ENCODE measurements at places on chromosomes 11 and 22.
A peak's percentile ranks its signal among the peaks of the same experiment; 100 is the strongest.

- DNase-seq = no peak
Measured at GRCh38 chr22:48926136-48926535, 901.5 kb downstream of the BRD1 start.

DNA sequence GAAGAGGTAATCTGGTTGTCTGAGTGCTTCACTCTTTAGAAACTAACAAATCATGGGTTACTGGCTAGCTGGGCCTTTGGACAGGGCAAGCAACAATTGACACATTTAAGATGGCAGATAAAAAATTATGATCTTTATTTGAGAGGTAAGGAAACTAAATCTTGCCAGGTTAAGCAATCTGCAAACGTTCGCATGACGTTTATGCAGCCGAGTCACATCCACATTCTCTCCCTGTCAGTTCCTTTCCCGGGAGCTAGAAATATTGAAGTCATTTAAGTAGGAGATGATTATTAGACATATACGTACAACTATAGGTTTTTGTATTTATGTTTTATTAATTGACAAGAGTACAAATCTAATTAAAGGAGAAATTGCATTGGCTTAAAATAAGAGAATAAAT is 57.4 kb upstream of the RCN1 start:
- DNase-seq = peak; percentile 41

DNA sequence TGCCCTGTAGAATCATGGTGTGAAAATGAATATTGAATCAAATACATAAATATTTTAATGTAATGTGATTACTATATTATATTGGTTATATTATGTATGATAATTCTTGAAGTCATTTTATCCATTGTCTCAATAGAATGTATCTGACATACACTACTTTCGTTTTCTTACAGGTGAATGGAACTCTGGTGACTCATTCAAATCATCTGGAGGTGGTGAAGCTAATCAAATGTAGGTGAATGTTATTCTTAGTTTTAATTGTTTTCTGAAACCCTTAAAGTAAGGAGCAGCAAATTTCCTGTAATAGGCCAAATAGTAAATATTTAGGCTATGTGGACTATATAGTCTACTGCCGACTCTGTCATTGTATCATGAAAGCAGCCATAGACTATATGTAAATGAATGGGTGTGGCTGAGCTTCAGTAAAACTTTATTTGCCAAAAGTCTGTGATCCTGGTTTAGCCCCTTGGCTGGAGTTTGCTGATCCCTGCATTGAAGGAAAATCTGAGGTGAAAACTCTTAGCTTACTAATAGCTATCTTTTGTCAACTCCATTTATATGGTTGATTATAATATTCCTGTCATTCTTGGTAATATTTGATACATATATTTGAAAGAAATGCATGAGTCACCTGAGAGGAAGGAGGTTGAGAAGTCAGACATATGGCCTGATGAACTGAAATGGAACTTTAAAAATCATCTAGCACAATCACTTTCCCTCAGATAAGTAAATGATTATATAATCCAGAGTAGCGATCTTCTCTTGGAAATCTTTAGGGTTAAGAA is 87.2 kb upstream of the GRIK4 start:
- DNase-seq = no peak

GRCh38 chr11:94131718-94132115 is 3.1 kb downstream of the PANX1 start:
- DNase-seq = no peak

DNA sequence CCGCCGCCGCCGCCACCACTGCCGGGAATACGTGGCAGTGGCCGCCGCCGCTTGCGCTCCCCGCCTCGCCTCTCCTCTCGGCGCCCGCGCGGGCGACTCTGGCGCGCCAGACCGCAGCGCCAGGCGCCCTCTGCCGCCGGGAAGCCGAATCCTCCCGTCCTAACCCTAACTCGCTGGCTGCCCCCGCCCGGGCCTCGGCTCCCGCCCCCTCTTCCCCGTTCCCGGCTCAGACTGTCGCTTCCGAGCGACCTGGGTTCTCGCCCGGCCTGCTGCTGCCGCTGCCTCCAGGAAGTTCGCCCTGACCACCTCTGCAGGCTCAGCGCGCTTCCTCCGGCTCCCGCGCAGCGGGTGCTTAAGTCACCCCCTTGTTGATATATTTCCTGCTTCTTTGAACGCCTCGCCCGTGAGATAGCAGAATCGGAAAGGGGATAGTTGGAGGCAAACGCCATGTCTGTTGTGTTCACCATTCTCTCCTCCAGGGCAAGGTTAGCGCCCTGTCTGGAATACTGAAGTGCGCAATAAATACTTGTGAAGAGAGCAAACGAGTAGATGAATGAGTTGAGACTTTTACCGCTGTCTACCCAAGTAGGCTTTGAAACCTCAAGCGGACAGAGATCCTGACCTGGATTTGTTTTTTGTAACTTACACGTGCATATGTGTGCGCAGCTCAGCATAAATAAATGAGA is at the start of gene SMCO4:
TSS of gene SMCO4 (minus strand) at position 100 of the 686 bp plus-strand sequence. CDS start 64,202 bp downstream, outside the sequence.
- DNase-seq = peak; percentile 80

DNA sequence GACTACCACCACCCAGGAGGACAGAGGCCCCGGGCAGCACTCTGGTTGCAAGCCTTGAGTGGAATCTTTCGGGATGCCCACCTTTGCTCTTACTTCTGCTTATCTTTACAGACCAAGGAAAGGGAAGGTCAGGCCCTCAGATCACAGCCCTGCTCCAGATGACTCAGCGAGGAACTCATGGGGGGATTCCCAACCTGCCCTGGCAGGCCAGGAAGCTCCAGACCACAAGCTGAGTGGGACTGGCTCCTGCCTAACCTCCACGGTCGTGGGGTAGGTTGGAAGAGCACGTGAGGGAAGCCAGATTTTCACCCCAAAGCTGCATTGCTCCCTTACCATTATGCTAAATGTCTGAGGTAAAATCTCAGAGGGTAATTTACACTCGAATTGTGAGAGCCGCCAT is 11.8 kb downstream of the TBC1D10A start:
- no peak for DNase-seq

- peak; percentile 71 for DNase-seq
Measured at GRCh38 chr11:118607401-118608359, at the start of gene PHLDB1. PHLDB1 (plus strand) TSS chr11:118607615; CDS start chr11:118613837, 6,222 bp downstream.

DNA sequence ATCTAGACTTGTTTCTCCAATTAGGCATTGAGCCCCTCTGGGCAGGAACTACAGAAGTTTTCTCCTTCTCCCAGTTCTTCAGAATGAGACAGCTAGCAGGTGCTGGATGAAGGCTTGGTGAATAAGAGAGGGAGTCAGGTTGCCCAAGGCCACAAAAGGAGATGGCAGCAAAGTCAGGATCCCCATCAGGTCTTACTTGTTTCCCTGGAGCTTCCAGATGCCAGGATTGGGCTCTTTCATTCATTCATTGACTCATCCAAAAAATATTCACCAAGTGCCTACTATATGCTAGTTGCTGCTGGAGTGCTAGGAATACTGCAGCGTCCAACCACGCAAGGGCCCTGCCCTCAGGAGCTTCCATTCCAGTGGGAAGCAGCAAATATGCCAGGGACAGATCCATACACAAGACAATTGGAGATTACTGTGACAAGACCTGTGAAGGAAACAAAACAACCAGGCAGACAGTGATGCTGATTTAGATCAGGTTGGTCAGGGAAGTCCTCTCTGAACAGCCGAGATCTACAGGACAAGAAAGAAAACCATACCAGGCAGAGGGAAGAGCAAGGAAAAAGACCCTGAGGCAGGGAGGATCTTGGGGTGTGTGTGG is 24.6 kb upstream of the LMO1 start:
- no peak for DNase-seq

DNA sequence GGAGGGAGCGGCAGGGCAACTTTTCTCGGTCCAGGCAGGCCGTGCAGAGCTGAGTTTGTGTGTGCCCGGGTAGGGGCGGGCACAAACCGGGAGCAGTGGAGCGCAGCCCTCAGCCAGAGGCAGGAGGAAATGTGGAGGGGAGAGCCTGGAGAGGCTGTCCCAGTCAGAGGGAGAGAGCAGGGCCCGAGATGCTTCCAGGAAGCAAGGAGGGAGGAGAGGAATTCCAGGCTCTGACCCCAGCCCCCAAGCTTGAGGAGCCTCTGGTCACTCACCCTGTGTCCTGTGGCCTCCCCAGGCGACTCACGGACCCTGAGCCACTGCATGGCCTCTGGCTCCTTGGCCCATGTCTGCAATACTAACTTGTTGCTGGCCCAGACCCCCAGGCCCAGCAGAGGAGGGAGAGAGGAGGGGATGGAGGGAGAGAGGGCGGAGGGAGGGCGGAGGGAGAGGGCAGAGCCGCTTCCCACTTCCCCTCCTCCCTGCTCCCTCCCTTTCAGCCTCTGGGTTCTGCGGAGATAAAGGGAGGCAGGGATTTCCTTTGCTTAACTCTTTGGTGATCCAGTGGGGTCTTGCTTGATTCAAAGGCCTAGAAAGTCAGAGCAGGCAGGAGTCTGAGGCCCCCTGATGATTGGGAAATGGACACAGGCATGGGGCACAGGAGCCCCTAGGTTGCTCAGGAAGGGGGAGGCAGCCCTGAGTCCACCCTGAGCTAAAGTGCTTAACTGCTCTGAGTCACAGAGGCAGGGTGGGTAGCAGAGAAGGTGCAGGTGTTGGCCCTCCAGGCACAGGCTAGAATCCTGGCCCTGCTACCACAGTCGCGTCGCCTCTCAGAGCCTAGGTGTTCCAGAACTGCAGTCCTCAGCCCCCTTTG is at the start of gene C1QTNF6:
TSS of gene C1QTNF6 (minus strand) at position 357 of the 871 bp plus-strand sequence. CDS start at position 323, 34 bp downstream.
- peak; percentile 72 for DNase-seq

DNA sequence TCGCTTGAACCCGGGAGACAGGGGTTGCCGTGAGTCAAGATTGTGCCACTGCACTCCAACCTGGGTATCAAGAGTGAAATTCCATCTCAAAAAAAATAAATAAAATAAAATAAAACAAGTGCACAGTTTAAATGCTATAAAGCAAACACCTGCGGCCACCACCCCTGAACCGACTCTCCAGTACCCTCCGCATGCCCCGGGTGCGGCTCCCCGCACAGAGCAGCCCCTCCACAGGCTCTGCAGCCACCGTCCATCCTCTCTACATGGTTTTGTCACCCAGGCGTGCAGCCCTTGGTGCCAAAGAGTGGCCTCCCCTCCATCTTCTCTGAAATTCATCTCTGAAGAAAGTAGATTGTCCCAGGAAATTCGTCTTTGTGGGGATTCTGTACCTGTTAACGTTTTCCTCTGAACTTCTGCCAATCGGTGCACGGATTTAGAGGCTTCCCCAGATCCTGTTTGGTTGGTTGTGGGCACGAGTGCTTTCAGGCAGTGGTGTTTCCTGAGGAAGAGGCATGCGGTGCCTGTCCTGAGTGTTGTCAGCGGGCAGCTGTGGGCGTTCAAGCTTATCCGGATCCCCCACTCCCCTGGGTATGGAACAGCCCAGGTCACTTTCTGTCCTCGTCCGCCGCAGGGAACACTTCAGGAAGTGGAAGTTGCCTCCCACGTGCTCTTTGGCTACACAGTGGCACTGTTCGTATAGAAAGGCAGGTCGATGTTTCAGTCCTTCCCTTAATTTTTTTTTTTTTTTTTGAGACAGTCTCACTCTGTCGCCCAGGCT is 4.1 kb downstream of the MIOX start:
- DNase-seq = no peak

- no peak for DNase-seq
Measured at GRCh38 chr11:27453701-27454100, 18.9 kb downstream of the LGR4 start.

GRCh38 chr22:38754751-38755154 is 1.0 kb downstream of the SUN2 start:
- peak; percentile 39 for DNase-seq

GRCh38 chr11:109320595-109320994 is 101.4 kb upstream of the C11orf87 start:
- peak; percentile 67 for DNase-seq

DNA sequence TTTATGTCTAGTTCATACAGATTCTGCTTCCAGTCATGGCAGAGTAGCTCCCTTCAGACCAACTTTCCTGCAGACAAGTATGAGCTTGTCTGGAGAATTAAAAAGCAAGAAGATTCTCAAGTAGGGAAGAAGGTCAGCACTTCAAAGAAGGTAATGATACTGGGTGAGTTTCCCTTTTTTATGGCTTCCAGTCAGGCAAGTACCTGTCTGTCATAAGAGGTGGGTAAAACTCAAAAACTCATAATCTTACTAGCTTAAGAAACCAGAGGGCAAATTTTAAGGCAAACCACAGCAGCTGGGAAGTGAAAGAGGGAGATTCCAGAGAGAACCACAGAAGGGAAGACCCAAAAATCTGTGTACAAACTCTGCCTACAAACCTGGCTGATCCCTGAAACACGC is 54.2 kb downstream of the DENND5A start:
- peak; percentile 23 for DNase-seq

- peak; percentile 81 for DNase-seq
Measured at GRCh38 chr11:10351765-10352641, 47.1 kb downstream of the ADM start.
